ENCODE measurements at places on chromosomes 1 and 21.

DNA sequence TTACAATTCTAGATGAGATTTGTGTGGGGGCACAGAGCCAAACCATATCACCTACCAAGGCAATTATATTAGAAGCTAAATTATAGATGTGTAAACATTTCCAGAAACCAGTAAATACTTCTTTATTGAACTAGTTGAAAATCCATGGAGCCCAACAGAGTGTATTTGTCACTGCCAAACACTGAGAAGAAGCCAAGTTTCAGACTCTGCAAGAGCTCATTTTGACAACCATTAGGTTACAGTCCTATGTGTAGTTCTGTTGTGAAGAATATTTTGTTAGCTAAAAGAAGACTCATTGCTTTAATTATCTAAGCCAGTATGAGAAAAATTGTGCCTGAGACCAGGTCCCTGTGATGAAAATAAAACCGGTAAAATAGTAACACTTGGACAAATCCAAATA is 358.9 kb upstream of the SGIP1 start:
- peak; percentile 62 for DNase-seq

DNA sequence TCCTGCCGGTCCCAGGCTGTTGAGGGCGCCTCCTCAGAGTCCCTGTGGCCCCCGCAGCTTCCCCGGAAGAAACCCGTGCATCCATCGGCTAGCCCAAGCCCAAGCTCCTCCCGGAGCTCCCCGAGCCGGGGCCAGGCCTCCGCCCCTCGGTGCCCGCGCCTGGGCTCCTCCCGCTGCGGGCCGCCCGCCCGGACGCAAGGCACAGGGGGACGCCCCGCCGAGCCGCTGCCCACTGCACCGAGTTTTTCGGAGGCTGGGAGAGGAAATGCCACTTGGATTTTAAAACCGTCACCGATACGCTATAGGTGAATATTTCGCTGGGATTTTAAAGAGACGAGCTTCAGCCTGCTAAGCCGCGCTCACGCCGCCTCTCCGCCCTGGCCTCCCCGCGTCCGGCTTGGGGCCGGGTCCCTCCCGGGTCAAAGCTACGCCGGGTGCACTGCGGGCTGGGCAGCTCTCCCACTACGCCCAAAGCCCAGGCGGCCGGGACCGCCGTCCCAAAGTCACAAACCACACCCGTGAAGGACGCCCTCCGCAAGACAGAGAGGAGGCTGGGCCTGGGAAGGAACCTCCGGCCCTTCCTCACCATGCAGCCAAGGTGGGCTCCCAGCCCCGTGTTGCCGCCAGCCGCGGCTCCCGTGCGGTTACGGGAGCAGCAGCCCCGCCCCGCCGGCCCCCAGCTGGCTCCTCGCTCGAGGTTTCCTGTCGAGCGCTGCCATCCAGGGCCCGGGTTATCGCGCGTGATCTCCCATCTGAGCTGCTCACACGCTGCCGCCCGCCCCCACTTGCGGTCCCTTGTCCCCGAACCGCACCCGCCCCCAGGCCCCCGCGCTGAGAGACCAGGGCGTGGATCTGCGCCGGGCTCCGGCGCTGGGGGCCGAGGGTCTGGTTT is 63.2 kb downstream of the CD247 start:
- peak; percentile 65 for DNase-seq

- DNase-seq = peak; percentile 92
These were observed 69.6 kb downstream of the UBIAD1 start for GRCh38 chr1:11342621-11343032.

- DNase-seq = no peak
These were observed 41.9 kb downstream of the CASQ2 start for GRCh38 chr1:115726570-115726969.
